ENCODE measurements at places on chromosomes 13 and 19.

- DNase-seq, result peak; percentile 26
These were observed 120.7 kb upstream of the SPATA13 start for GRCh38 chr13:24039621-24040475.

GRCh38 chr19:58252102-58252685 lies 23.5 kb downstream of the ZNF544 start:
- DNase-seq, result no peak

GRCh38 chr13:45511310-45512097 lies 46.8 kb downstream of the COG3 start:
- DNase-seq, result peak; percentile 70

GRCh38 chr13:41398494-41399170 lies 58.7 kb upstream of the RGCC start:
- DNase-seq, result no peak

GRCh38 chr19:2488942-2489731 lies 13.2 kb downstream of the GADD45B start:
- no peak for DNase-seq

- peak; percentile 98 for DNase-seq
These were observed 750 bp upstream of the SLC27A1 start for GRCh38 chr19:17469481-17470067.

- peak; percentile 53 for DNase-seq
These were observed 6.0 kb downstream of the KANK2 start for GRCh38 chr19:11191273-11191755.

DNA sequence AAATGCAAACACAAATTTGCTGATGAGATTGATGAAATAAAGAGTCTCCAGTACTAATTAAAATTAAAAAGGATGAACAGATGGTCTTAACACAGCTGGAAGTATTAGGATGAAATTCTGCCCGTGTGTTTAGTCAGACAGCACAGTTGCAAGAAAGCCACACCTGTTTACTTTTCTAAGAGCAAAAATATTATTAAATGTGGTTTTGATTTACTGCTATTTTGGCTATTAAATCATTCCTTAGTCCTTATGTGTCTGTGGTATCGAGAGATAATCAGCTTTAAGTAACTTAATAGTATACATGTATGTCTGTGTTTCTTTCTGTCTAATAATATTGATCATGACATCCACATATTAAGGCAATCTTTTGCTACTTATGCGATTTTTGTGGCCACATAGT lies 494.9 kb downstream of the GPC6 start:
- peak; percentile 29 for DNase-seq

- no peak for DNase-seq
These were observed 176.4 kb downstream of the ITGBL1 start for GRCh38 chr13:101628900-101629299.

GRCh38 chr19:40025938-40026596 lies 29.2 kb downstream of the ZNF546 start:
- no peak for DNase-seq

DNA sequence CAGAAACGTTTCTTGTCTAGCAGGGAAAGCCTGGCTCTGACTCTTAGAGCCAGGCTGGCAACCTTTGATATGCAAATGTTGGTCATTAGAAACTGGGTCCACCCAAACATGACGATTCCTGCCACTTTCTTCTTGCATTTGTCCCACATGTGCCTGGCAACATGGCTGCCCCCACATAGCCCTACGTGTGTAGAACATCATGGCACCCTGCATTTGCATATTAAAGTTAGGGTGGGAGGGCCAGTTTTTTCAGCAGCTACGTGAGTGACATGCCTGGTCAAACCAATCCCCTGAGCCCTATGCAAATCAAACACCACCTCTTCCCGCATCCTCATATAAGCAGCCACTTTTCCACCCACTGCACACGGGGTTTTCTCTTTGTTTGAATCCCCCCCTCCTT lies 95.0 kb downstream of the LIG4 start:
- DNase-seq, result no peak

DNA sequence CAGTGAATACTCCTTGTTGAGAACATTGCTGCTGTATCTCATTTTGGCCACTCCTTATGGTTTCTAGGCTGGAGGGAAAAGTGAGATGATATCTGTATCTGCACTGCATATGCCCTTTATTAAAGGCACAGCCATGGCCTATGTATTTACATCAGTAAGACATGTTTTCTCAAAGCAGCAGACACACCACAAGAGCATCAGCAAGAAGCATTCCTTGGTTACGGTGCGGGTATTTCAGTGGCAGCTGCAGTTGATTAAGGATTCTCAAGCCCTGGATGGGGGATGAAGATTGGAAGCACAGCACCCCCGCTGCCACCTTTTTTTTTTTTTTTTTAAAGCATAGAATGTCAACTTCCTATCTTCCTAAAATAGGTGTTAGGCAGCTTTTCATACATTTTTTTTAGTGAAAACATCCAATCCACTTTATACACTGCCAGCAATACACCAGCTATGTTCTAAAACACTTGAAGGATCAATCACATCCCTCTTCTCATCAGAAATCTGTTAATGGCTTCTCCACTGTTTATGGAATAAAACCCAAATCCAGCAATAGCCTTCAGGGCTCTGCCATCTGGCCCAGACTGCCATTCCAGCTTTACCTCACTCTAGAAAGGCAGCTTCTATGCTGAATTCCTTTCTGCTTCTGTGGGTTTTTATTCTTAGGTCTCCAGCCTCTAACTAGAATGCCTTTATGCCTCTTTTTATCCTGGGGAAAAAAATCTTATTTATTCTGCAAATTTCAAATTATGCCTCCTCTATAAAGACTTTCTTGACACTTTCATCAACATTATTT lies 331.0 kb downstream of the DNAJC15 start:
- DNase-seq, result peak; percentile 30

Measured in NCI-H524 (cell line).